Metanephros (tissue), 2 donors: ENCODE measurements at places on chromosomes 5 and 9. TPM values are rescaled to one million over a fixed set of nuclear protein-coding genes. Genes with fewer than 3 reads are reported as not detected.

The IL3 gene
- total RNA-seq = not detected

The C1QTNF2 gene
- total RNA-seq = 4.6 TPM

The GFI1B gene
- total RNA-seq = 2.0 TPM

The SH3TC2 gene
- 1.8 TPM for total RNA-seq

The TUSC1 gene
- 20.9 TPM for total RNA-seq

The ARSB gene
- total RNA-seq = 24.3 TPM

The C8G gene
- total RNA-seq = not detected

The UBQLN1 gene
- 128 TPM for total RNA-seq
